Pulmonary artery endothelial cell (primary cell): ENCODE measurements at places on chromosomes 16 and 17. TPM values are rescaled to one million over a fixed set of nuclear protein-coding genes. Genes with fewer than 3 reads are reported as not detected.

Gene ZSCAN32
- total RNA-seq = 8.9 and 11.9 TPM in 2 replicates

Gene DDX19B
- total RNA-seq = 25.8 and 37.1 TPM in 2 replicates

Gene WNT9B
- not detected in 2 replicates for total RNA-seq

Gene ZP2
- total RNA-seq = not detected in 2 replicates

Gene KRT32
- total RNA-seq = not detected in 2 replicates

Gene TNK1
- total RNA-seq = 0.26 and 0.60 TPM in 2 replicates

Gene WIPF2
- total RNA-seq = 6.3 and 6.6 TPM in 2 replicates

Gene GPR139
- total RNA-seq = not detected in 2 replicates

Gene IGSF6
- total RNA-seq = not detected in 2 replicates

Gene KRT25
- not detected in 2 replicates for total RNA-seq
